ENCODE measurements at places on chromosomes 16 and 17. TPM values are rescaled to one million over a fixed set of nuclear protein-coding genes. Genes with fewer than 3 reads are reported as not detected.

DNA sequence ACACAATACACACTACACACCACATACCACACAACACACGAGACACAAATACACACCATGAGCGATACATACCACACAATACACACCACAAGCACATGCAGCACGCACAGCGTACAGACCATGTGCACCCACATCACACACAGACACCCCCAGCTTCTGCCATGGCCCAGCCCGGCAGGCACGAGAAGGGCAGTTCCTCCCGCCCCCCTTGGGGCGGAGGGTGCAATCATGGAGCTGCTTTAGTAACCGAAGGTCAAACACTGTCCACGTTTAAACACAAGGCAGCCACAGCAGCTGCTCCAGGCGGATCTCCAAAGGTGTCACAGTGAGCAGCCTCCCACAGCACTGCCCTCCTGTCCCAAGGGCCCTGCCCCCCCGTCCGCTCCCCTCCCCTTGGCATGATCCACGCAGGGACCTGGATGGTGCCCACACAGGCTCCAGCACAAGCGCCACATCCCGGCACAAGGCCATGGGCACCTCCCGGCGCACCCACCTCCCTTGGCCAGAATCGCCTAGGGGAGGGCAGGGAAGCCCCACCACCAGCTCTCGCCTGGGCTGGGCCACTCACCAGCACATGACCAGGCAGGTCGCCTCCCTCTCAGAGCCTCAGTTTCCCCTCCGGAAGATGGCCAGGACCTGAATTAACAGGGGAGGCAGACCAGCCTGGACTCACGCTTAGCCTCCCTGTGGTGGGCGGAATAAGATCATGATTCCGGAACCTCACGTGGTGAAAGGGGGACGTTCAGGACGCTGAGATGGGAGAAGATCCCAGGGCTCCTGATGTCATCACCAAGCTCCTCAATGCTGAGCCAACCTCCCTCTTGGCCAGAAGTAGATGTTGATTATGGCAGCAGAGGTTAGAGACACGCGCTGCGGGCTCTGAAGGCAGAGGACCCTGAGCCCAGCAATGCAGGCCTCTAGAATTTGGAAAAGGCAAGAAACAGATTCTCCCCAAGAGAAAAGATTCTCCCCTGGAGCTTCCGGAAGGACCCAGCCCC is 32.6 kb upstream of the ZNF469 start:
- DNase-seq: no peak

DNA sequence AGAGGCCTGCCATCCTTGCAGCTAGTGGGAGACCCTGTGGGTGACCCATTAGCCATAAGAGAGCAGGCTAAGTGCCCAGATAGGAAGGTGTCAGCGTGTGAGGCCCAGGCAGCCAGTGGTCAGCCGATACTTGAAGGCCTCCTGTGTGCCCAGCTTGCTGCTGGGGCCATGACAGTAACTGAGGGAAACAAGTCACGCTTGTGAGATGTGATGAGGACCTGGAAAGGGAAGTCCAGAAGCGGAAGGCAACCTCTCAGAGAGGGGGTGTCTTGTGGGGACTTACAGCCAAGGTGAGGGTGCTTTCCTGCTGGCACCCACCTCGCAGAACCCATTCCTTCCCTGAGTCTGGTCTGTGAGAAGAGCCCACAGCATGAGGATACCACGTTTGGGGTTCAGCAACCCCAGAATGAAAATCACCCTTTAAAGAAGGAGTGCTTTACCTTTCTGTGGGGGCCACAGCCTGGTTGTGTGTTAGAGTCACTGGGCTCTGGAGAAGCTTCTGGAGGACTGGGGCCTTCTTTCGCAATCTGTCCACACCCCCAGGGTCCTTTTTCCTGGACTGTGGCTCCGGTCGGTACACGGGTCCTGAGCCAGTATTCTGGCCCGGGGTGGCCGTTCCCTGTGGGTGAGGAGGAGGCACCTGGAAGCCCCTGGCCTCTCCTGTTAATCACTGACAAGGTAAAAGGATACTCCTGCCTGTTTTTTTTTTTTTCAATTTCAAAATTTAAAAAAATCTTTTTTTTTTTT is 53.9 kb downstream of the PLCG2 start:
- DNase-seq: no peak

TRIM72 gene
- total RNA-seq: 0.04 TPM

THAP11 gene
- total RNA-seq: 46.6 TPM
